Ascending aorta (tissue), 2 donors: ENCODE measurements at places on chromosomes 6 and 20.

GRCh38 chr6:40160826-40161225 is 226.6 kb upstream of the MOCS1 start:
- no peaks in the 10 kb centered on the region for H3K36me3 ChIP-seq
- no peaks in the 10 kb centered on the region for H3K27me3 ChIP-seq
- H3K4me1 ChIP-seq: no peaks in the 10 kb centered on the region
- no peak overlapping the region for H3K27ac ChIP-seq

- no peaks in the 10 kb centered on the region for H3K27me3 ChIP-seq
- H3K36me3 ChIP-seq: no peaks in the 10 kb centered on the region
- H3K4me3 ChIP-seq: no peak overlapping the region
- DNase-seq: peak; percentile 31
These were observed 239.6 kb downstream of the ERMARD start for GRCh38 chr6:169991031-169991390.

DNA sequence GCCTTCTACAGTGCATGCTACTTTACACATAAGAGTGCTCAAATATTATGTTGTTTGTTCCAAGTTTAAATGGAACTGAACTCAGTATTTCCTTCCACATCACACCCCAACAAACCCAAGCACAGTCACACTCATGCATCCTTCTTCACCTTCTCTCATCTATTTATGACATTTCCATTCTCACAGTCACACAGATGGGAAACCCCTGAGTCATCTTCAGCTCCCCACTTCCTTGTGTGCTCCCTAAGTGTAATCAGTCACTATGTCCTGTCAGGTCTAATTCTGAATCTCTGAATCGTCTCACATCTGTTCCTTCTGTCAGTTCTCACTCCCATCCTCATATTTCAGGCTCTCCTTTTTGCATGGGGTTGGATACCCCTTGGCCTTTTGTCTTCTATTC is 96.0 kb downstream of the RIMS1 start:
- no peak overlapping the region for H3K27ac ChIP-seq
- H3K4me3 ChIP-seq: no peak overlapping the region
- no peaks in the 10 kb centered on the region for H3K27me3 ChIP-seq
- H3K4me1 ChIP-seq: no peaks in the 10 kb centered on the region

GRCh38 chr6:134211297-134211696 is 106.6 kb downstream of the SGK1 start:
- H3K27me3 ChIP-seq: no peaks in the 10 kb centered on the region
- no peaks in the 10 kb centered on the region for H3K4me1 ChIP-seq
- H3K36me3 ChIP-seq: no peaks in the 10 kb centered on the region
- DNase-seq: no peak

- H3K4me3 ChIP-seq: no peak overlapping the region
- no peaks in the 10 kb centered on the region for H3K27me3 ChIP-seq
- H3K4me1 ChIP-seq: no peaks in the 10 kb centered on the region
These were observed 43.4 kb downstream of the NHSL1 start for GRCh38 chr6:138455746-138456400.

- no peak overlapping the region for H3K27ac ChIP-seq
- no peaks in the 10 kb centered on the region for H3K36me3 ChIP-seq
- H3K27me3 ChIP-seq: no peaks in the 10 kb centered on the region
- H3K4me3 ChIP-seq: no peak overlapping the region
These were observed 54.2 kb upstream of the SIRPA start for GRCh38 chr20:1840817-1841553.
